ENCODE measurements at places on chromosomes 3 and 15.

DNA sequence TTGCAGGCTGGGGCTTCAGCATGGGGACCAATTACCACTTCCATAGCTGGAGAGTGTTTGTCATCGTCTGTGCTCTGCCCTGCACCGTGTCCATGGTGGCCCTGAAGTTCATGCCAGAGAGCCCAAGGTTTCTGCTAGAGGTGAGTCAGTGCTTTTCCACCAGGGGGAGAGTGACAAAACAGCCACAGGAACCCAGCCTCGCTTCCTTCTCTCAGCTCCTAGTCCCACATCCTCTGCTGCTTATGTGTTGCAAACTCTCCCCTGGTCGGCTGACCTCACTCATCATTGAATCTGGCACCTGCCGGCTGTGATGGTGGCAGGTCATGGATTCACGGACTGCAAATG lies 158.3 kb downstream of the SV2B start:
- DNase-seq: no peak

- DNase-seq: no peak
These were observed 33.4 kb upstream of the RSL24D1 start for GRCh38 chr15:55230051-55230670.

DNA sequence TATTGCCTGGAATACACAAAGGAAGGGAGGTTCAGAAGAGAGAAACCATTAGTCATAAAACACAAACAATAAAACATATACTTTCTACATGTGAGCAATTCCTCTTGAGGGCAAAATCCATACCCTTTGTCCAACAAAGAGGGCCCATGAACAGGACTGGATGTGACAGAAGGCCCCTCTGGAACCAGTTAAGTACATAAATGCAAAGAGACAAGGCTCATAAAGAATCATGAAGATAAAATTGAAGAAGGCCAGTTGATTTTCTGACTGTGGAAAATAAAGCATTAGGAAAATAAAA lies 58.3 kb upstream of the CPOX start:
- DNase-seq: no peak

GRCh38 chr15:76440441-76440840 lies 103.9 kb downstream of the ISL2 start:
- DNase-seq: no peak

All from activated CD4-positive, CD25-positive, alpha-beta regulatory T cell (primary cell).